Right renal pelvis (tissue), 4 donors: ENCODE measurements at places on chromosomes 6 and 20.

- DNase-seq = no peak
These were observed 69.0 kb upstream of the TMEM200A start for GRCh38 chr6:130296854-130297253.

- no peak for DNase-seq
These were observed 111.5 kb downstream of the SESN1 start for GRCh38 chr6:108983151-108983550.

DNA sequence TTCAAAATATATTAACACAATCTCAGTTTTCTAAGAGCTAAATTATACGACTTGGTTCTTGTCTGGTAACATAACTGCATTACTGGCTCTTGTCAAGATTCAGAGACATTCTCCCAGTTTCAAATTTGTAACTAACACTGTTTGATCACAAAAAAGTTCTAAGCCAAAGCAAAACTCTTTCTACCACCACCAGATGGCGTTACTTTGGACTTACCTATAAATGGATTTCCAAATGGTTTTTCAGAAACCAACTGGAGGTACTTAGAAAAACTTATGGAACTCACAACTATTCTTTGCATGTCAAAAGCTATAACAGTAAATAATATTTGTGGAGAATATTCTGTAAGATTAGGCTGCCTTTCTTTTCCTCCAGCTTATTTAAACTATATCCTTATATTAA, 34.2 kb upstream of the GFRAL start:
- no peak for DNase-seq

DNA sequence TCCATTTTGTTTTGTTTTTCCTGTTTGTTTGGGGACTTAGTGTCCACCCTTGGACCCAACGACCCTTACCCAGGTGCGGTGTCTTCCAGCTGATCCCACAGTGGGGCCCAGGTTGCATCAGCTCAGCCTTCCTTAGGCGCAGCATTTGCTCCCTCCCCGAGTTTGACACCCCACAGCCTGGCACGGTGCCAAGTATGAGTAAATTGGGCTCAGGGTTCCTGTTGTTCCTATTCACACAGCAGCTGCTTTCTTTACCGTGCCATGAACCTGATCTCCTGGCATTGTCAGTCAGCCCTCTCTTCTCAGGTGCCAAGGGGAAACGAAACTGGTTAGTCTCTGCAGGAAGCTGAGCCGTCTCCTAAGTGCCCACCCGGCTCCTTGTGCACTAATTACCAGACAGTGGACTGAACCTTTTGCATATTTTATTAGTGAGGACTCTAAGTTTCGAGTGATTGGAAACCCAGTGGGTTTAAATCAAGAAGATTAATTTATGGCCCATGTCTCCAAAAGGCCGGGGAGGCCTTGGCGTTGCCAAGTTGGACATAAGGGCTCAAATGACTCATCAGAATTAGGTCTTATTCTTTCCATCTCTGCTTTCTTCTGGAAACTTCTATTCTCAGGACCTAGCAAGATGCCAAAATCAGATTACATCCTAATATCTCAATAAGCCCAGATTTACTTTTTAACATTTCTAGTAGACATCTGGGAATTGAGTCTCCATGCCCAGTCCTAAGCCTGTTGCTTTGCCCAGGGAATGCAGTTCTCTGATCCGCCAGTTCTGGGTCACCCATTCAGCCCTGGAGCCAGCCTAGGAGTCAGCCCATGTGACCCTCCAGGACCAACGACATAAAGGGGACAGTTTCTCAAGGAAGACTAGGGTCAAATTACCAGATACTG, 68.8 kb downstream of the TSHZ2 start:
- no peak for DNase-seq

GRCh38 chr20:3407040-3407770, at the start of gene DNAAF9:
Gene DNAAF9 (minus strand): TSS chr20:3407669. CDS start chr20:3407557, 112 bp downstream.
- peak; percentile 43 for DNase-seq

GRCh38 chr20:36279362-36279761, 26.8 kb upstream of the DLGAP4 start:
- no peak for DNase-seq

- DNase-seq = no peak
These were observed 66.4 kb upstream of the STMND1 start for GRCh38 chr6:17035257-17036064.

DNA sequence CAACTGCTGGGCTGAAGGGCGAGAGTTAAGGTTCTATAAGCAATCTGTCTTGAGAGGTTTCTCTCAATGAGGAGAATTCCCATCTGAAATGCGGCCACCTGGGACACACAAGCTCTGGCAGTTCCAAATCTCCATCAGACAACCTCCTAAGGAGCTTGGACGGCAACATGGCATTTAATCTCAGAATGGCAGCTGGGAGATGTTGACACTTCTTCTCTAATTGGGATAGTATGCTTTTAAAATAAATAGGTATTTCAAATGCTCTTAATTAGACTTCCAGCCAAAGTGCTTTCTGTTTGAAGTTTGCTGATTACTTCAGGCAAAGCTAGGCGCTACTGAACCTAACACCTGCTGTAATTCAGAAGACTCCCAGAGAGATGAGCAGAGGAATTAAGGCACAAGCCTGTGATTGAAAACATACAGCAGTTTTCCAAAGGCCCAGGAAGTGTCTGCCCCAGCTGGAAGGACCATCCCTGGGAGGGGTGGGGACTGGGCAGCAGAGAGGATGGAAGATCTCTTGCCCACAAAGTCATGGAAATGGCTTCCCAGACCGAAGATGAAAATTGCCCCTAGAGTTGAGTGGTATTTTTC, 59.1 kb upstream of the KCNK16 start:
- DNase-seq = no peak

GRCh38 chr20:326645-327185, 1.4 kb downstream of the SOX12 start:
- DNase-seq = no peak

DNA sequence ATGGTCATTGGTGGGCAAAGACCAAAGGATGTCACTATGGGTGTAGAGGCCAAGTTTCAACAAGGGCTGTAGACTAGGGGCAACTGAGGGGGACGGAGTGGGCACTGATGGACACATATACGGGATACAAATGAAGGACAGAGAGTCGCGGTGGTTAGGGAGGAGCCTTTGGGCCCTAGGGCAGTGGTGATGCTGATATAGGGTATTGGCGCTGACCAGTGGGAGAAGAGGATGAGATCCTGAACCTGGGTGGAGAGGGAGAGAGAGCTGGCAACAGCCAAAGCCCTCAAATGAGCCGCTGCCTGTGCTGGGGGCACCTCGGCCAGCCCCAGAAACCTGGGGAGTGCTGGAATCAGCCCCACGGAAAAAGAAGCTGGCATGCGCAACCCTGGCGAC, 1.6 kb downstream of the CDH22 start:
- no peak for DNase-seq

- DNase-seq = no peak
These were observed 374.9 kb downstream of the GJA1 start for GRCh38 chr6:121810158-121811032.

GRCh38 chr6:34243901-34244884, 4.6 kb downstream of the SMIM29 start:
- no peak for DNase-seq

DNA sequence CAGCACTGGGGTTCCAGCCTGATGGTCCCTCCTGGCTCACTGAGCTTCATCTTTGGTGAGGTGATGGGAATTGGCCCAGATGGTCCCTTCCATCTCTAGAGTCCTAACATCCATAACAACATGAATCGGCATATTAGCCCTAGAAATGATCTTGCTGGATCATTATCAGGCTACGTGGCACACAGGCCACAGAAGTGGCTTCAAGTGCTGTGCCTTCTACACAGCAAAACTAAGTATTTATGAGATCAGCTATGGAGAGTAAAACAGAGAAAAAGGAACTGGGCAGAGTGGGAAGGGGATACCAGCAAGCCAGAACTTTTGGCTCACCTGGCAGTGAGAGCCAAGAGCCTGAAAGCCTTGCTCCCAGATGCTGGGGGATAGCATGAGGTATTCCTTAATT, 116.9 kb downstream of the TRERF1 start:
- DNase-seq = no peak

DNA sequence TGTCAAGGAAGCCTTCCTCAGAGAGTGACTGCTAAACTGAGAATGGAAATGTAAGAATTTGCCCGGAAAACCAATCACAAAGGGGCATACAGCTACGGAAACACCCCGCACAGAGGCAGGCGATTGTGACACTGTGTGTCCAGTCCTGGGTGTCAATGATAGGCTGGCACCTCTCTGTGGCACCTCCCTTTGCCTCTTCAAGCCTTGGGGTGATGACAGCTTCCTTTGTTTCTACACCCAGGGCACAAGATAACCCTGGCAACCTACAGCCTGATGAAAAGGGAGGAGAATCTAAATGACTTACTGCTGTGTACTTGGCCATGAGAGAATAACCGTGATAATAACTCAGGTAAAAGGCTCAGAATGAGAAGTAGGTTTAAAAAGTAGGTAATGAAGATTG, 93.6 kb upstream of the SSTR4 start:
- DNase-seq = no peak

- DNase-seq = no peak
These were observed 10.2 kb upstream of the MICAL1 start for GRCh38 chr6:109465772-109466171.

DNA sequence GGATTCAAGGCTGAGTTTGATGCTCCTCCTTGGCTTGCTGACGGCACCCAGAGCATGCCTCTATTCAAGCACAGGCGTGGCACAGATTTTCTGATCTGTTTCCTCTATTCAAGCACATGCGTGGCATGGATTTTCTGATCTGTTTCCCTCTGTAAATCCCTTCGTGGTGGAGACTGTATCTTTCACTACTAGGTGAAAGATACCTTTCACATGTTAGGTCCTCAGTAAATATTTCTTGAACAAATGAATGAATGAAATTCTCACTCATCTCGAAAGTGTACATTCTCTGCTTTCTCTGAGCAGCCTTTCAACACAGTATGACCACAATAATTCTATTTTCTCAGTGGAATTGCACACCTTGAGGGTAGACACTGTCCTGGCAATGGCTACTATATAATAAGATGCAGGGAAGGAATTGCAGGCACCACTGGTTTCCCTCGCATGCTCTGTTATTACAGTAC, 72.6 kb upstream of the F13A1 start:
- DNase-seq = no peak

DNA sequence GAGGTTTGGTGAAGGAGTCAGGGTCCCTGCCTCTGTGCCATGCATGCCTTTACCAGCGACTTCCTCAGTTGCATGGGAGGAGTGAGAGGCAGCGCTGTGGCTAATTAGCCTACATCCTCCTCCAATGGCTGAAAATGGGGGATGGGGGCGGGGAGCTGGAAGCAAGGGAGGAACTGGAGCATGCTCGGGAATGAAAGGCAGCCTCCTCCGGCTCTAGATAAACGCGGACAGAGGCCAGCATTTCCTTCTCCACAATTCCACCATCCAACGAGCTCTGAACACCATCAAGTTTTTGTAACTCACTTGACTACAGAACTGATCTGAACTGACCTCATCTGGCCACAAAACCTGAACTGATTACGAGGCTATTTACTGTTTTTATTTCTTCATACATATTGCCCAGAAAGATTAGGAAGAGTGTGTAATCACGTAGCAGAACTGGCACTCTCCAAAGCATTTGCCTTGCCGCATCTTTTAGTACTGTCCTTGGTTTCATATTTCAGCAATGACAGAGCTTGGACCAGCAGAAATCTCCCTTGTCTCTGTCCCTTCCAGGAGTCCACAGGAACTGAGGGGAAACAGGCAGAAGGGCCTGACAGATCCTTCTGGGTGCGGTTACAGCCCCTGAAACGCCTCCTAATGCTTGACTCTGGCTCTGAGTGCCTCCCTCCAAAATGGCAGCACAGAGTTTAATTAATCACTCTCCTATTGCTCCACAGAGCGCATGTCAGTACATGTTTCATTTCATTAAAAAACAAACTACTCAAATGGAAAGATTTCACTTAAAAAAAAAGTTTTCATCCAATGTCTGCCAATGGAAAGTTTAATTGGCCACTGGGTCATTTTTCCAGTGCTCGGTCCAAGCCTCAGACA, 58.2 kb upstream of the TRAF3IP2 start:
- DNase-seq = peak; percentile 82

DNA sequence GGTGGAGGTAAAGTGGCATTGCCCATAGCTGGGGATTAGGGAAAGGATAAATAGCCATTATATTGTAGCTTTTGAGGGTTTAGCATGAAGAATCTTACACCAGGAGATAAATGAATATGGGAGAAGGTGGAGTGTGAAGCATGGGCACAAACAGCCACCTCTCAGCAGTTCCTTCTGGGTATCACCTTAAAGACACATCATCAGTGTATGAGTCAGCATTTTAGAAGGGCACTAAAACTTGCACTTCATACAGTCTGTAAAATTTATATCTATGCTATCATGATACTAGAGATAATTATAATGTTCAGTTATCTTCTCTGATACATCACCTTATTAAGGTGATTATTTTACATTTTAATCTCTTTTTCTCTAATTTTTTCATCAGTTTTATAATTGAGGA, 25.3 kb downstream of the SLC35A1 start:
- DNase-seq = no peak

- no peak for DNase-seq
These were observed 40.8 kb downstream of the CHMP4B start for GRCh38 chr20:33851842-33852466.

- no peak for DNase-seq
These were observed 14.5 kb downstream of the PERP start for GRCh38 chr6:138092686-138093085.

- no peak for DNase-seq
These were observed 236.7 kb downstream of the SOD2 start for GRCh38 chr6:159456349-159456748.

GRCh38 chr6:150720774-150721233, 121.1 kb downstream of the PLEKHG1 start:
- peak; percentile 57 for DNase-seq

- no peak for DNase-seq
These were observed 64.2 kb downstream of the EDN3 start for GRCh38 chr20:59364611-59365010.

GRCh38 chr6:15263780-15264374, 18.0 kb downstream of the JARID2 start:
- no peak for DNase-seq

- DNase-seq = no peak
These were observed 198.8 kb downstream of the ATXN1 start for GRCh38 chr6:16562498-16562897.

DNA sequence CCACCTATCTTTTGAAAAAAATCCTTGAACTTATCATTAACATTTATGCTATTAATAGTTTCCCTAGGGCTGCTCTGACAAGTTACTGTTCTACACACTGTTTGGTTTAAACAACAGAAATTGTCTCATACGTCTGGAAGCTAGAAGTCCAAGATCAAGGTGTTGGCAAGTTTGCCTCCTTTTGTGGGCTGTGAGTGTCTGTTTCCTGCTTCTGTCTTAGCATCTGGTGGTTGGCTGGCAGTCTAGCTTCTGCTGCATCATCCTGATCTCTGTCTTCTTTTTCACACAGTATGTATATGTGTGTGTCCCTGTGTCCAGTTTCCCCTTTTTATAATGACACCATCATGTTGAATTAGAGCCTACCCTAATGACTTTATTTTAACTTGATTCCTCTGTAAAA, 154.8 kb downstream of the RPS12 start:
- no peak for DNase-seq

- no peak for DNase-seq
These were observed 4.2 kb downstream of the GPR31 start for GRCh38 chr6:167153521-167153959.

GRCh38 chr6:38095054-38095453, 275.5 kb downstream of the ZFAND3 start:
- DNase-seq = no peak

- no peak for DNase-seq
These were observed 715 bp downstream of the SOX12 start for GRCh38 chr20:325889-326644.

GRCh38 chr6:150787429-150787828, 78.1 kb upstream of the MTHFD1L start:
- DNase-seq = no peak
